ENCODE measurements at places on chromosomes 2 and 18.
A peak's percentile ranks its signal among the peaks of the same experiment; 100 is the strongest.

GRCh38 chr2:140440815-140441214, 1660.6 kb upstream of the NXPH2 start:
- no peak for DNase-seq

- DNase-seq: no peak
Observed at GRCh38 chr2:131046028-131046917, 47.0 kb downstream of the FAM168B start.

GRCh38 chr2:164803776-164804466, 37.7 kb downstream of the COBLL1 start:
- DNase-seq: no peak

- no peak for DNase-seq
Observed at GRCh38 chr18:80252136-80252535, 4.8 kb upstream of the PARD6G start.

DNA sequence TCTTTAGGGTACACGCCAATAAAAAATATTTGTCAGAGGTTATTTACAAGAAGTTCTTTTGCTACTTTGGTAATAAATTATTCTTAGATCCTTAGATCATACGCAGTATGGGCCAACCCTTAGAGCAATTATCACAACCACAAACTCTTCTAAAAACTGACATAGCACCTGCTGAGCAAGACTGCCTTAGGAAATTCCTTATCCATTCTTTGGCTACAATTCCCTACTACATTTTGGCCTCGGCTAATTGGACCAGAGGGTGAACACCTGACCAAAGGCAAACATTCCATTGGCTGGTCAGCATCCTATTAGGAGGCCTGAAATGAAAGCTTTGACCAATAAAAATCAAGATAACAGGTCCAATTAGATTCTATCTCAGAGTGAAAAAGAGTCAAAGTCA, 147.6 kb upstream of the CCDC68 start:
- DNase-seq: no peak

- DNase-seq: no peak
Observed at GRCh38 chr2:74703373-74703772, 49.3 kb downstream of the SEMA4F start.

DNA sequence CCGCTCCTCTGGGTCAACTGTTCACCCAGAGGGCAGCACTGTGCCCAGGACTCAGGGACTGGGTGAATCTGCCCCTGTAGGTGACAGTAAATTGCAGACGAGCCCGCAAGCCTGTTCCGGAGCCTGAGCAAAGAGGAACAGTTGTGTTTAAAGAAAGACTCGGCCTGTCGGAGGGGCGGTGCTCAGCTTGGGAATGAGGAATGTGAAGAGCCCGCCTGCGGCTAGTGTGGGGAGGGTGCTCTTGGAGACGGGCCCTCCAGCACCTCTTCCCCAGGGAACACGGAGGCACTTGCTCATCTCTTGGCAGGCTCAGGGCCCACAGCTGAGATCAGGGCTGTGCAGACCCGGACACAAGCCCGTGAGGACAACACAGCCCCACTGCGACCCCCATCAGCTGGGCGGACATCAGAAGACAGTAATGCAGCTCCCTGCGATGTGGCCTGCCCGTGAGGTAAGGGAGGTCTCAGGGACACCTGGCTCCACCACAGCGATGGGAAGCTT, 299.0 kb downstream of the NDUFA10 start:
- DNase-seq: no peak

DNA sequence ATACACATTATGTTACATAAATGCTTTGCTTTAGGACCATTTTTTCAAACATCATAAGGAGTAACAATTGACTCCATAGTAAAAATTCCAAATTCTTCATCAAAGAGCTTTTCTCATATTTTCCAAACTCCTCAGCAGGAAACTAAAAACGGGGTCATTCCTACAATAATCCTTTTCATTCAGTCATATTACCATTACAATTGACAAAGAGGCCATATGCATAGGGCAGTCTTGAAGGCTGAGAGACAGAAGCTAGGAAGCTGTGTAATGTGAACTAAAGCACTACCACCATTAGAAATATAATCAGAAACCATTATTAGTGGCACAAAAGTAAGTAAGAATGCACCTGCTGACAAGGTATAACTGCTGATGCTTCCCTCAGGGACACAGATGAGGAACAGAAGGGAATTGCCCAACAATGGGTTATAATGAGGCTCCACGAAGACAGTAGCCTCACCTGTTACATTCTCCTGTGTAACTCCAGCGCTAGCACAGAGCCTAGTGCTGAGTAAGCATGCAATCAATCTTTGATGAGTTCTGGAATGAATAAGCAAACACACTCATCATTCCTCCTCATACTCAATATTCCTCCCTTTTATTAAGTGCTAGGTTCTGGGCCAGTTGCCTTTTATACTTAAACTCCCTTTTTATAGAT, 942.3 kb downstream of the CPS1 start:
- no peak for DNase-seq

DNA sequence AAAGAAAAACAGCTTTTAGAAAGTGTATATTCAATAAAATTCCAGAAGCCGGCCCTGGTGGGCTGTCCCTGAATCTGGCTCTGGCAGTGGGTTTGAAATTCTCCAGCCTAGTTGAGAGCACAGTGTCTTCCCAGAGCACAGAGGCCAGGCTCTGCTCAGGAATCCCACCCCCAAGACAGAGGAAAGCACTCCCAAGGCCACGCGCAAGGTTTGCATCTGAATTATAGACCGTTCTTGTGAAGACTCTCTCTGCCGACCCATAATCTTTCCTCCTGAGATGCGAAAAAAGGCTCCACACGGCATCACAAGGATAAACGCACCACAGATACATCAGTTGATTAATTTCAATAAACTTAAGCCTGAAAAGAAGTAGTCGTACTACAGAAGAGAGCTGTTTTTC, 342.2 kb downstream of the CMPK2 start:
- DNase-seq: no peak

GRCh38 chr2:45699032-45699658, 47.7 kb downstream of the PRKCE start:
- no peak for DNase-seq

DNA sequence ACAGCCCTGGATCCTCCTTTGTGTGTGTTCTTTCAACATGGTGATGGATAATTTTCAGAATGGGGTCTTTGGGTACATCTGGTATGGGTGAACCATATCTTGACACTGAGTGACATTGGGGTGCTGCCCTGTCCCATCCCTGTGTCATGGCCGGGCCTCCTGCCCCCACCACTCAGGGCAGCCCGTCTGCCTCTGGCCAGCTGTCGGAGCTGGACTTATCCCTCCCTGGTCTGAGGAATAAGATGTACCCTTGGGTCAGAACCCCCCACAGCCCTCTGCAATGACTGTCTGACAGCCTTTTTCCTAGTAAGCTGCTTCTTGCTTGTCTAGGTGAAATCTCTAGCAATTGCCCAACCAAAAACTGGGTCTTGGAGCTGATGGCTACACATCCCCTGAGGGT, 142.9 kb downstream of the SH3RF3 start:
- no peak for DNase-seq

DNA sequence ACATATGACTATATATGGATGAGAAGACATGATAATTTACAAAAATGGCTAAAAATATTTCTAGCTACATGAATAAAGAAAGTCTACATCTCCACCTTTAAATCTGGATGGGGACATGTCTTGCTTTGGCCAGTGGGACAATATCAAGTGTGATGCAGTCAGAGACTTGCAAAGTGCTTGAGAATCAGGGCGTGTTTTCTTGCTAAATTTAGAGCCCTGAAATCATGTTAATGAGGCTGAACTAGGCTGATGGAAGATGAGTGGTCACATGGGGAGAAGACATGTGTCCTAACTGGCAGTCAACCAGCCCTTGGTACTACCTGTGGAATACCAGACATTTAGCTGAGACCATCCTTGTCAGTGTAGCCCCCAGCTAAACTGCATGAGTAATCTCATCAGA, 278.5 kb upstream of the RGPD4 start:
- no peak for DNase-seq

- no peak for DNase-seq
Observed at GRCh38 chr2:164569378-164569777, 51.9 kb downstream of the GRB14 start.

- DNase-seq: no peak
Observed at GRCh38 chr2:63719052-63719451, 122.6 kb upstream of the UGP2 start.

GRCh38 chr2:237192881-237193280, 107.2 kb downstream of the COPS8 start:
- no peak for DNase-seq

DNA sequence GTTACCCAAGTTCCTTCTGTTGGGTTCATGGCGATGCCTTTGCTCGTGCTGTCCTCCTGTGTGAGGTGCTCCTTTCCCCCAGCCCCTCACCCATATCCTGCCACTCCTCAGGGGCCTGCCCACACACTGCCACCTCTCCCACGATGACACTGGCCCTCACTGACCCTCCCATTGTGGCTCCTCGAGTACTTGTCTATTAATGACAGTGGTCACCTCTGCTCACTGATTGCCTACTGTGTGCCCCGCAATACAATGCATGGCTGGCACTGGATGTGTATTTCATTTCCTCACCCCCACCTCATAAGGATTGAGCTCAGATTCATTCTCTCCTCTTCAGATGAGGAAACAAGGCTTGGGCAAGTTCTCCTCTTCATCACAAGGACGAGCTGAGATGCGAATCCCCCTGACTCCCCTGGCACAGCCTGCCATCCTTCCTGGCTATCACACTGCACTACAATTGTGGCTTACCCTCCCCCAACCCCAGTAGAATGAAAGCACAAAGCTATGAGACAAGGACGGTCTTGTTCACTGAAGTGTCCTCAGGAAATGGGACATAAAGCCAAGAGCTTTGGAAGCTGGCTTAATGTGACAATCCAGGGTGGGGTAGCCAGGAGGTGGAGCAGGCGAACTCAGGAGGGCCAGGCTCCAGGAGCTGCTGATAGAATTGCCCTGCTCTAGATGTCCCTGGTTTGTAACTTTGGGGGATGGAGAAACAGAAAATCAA, 93.9 kb upstream of the RAB12 start:
- peak; percentile 17 for DNase-seq

- no peak for DNase-seq
Observed at GRCh38 chr2:28506112-28506910, 10.5 kb downstream of the PLB1 start.

DNA sequence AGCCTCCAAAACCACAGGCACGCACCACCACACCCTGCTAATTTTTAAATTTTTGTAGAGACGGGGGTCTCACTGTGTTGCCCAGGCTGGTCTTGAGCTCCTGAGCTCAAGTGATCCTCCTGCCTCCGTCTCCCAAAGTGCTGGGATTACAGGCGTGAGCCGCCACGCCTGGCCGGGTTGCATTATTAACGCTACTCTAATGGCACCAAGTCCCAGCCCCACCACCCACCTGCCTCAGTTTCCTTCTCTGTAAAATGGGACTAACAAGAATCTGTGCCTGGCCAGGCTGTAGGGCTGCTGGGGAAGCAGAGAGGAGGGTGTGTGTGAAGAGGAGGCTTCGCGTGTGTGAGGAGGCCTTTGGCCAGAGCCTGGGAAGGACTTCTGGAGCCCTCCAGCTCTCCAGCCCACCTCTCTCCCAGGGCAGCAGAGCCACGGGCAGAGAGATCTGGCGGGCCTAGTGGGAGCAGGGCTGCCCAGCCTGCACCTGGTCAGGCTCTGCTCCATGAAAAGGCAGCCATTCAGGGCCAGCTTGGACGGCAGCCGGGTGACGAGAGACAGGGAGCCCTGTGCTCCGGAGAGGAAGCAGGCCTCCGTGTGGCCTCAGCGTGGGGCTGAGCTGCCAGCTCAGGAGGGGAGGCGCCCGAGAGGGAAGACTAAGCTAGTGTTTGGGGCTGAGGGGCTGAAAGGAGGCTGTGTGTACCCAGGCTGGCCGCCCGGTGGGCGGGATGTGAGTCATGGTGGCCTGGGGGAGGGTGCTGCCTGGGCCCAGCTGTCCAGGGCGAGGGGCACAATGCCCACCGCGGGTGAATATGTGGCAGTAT, 7.4 kb upstream of the B3GNT7 start:
- peak; percentile 99 for DNase-seq

- DNase-seq: no peak
Observed at GRCh38 chr2:179817181-179817841, 44.1 kb downstream of the ZNF385B start.

DNA sequence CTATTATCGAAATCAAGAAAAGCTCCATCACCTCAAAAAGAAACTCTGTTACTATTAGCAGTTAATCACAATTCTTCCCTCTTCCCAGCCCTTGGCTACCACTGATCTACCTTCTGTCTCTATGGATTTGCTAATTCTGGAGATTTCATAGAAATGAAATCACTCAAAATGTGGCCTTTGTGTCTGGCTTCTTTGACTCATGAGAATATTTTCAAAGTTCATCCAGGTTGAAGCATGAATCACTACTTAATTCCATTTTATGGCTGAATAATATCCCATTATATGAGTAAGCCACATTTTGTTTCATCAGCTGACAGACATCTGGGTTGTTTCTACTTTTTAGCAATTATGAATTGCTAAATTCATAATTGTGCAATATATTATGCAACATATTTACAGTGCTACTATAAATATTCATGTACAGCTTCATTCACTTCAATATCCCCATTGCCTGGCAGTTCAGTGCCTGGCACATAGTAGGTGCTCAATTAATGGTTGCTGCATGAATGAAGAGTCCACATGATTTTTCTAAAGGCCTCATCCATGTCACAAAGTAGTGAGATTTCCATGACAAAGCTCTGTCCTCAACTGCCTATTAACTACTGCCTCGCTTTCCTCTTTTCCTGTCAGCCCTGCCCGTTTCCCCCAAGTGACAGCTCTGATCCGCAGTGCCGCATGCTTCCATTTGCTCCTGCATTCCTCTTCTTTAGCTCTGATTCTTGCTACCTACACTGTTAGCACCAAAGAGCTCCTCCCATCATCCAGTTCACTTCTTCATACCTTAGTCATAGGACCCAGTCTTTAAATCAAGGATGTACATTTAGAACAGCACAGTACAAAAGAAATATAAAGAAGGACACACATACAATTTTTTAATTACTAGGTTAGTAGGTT, 32.8 kb downstream of the CCDC93 start:
- no peak for DNase-seq

GRCh38 chr2:45643543-45644542, 7.6 kb upstream of the PRKCE start:
- DNase-seq: peak; percentile 51

- no peak for DNase-seq
Observed at GRCh38 chr2:9895669-9896590, 52.7 kb downstream of the TAF1B start.

DNA sequence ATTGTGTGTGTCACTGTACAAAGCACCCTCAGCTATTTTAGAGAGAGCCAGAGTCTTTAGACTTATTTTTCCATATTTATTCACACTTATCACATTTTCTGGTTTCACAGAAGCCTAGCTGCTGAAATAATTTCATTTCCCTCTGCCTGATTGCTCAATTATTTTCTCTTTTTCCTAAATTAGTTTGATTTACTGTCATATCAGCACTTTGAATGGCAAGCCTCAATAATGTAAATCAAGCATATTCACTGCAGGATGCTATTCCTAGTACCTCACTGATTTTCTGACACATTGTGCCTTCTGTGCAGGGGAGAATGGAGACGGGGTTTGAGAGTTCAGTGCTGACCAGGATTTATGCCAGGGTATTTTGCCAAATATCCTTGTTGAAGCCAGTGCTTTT, 48.3 kb downstream of the CPS1 start:
- no peak for DNase-seq

- DNase-seq: no peak
Observed at GRCh38 chr2:2839393-2839781, 508.3 kb upstream of the MYT1L start.

Data from globus pallidus (tissue), 1 donor.